ENCODE measurements at places on chromosomes 4 and X.

GRCh38 chr4:186392017-186392416 is 126.0 kb downstream of the F11 start:
- H3K27ac ChIP-seq = no peak overlapping the region
- no peaks in the 10 kb centered on the region for H3K36me3 ChIP-seq
- DNase-seq = no peak
- H3K4me1 ChIP-seq = no peaks in the 10 kb centered on the region

DNA sequence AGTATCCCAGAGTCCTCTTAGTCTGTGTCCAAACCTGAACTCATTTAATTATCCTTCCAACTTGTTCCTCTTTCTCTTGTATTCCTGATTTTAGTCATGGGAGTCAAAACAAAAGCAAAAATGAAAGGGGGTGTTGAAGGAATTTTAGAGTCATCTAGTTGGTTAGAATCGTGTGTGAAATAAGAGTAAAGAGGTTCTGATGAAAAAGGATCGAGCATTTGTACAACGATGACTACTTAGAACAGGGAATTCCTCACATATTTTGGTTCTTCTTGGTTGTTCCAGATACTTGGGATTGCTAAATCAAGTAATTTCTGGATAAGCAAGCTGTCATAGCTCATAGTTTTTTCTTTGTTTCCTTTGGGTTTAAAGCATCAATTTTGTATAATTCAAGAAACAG is 194.4 kb downstream of the BCOR start:
- H3K4me1 ChIP-seq = peaks cover 28% of the 10 kb centered on the region
- H3K27ac ChIP-seq = peak overlapping the region; percentile 77
- H3K27me3 ChIP-seq = peaks cover 78% of the 10 kb centered on the region
- peak overlapping the region; percentile 6 for H3K4me3 ChIP-seq
- no peak for DNase-seq
- no peaks in the 10 kb centered on the region for H3K36me3 ChIP-seq

DNA sequence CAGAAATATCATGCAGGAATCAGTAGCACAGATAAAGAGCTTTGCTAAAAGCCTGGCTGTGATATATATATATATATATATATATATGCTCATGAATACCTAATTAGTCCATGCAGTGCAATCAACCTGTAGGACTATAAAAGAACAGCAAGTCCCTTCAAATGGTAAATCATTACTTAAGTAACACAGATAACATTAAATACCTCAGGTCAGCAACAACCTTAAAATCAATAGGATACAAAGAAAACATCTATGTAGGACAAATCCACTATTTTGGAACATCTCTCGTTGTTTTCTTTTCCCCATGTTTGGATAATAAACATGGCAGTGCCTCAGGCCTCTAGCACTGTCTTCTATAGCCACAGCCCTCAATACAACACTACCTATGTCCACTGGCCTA is 106.6 kb downstream of the FNIP2 start:
- H3K27ac ChIP-seq = no peak overlapping the region
- DNase-seq = no peak

GRCh38 chr4:8079031-8079885 is 79.4 kb downstream of the ABLIM2 start:
- H3K27ac ChIP-seq = no peak overlapping the region
- H3K4me1 ChIP-seq = no peaks in the 10 kb centered on the region
- no peaks in the 10 kb centered on the region for H3K36me3 ChIP-seq
- H3K4me3 ChIP-seq = no peak overlapping the region
- no peaks in the 10 kb centered on the region for H3K27me3 ChIP-seq

- peaks cover 23% of the 10 kb centered on the region for H3K4me1 ChIP-seq
- H3K4me3 ChIP-seq = no peak overlapping the region
- no peak overlapping the region for H3K27ac ChIP-seq
- no peaks in the 10 kb centered on the region for H3K27me3 ChIP-seq
Observed at GRCh38 chr4:10673817-10674369, 10.7 kb downstream of the CLNK start.

GRCh38 chrX:106510713-106511403 is 100.9 kb upstream of the RADX start:
- H3K27me3 ChIP-seq = peaks cover 41% of the 10 kb centered on the region
- H3K4me1 ChIP-seq = peaks cover 10% of the 10 kb centered on the region
- no peak overlapping the region for H3K27ac ChIP-seq
- DNase-seq = no peak

DNA sequence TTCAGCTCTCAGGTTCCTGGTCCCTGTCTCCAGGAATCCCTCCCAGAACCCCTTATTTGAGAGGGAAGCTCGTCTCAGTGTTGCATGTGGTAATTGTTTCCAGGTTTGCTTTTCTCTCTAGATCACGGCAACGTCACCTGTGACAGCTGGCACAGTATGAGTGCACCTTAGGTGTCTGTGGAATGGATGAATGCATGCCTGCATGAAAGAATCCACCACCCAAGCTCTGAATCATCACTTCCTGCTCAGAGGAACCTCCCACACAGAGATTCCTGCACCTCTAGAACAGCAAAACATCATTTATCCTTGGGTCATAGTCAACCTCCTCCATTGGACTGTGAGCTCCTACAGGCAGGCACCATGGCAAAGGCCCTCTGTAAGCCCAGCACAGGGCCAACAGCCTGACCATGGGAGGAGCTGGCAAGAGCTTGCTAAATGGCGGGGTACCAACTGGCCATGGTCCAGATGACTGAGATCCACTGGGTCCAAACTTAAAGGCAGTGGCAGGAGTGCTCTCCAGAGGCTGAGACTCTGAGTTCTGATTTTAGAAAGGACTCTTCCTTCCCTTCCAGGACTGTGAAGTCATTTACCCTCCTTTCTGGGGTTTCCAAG is 116.2 kb downstream of the SLC2A9 start:
- H3K36me3 ChIP-seq = no peaks in the 10 kb centered on the region
- H3K27ac ChIP-seq = no peak overlapping the region
- no peaks in the 10 kb centered on the region for H3K27me3 ChIP-seq
- DNase-seq = no peak
- peaks cover 4% of the 10 kb centered on the region for H3K4me1 ChIP-seq

DNA sequence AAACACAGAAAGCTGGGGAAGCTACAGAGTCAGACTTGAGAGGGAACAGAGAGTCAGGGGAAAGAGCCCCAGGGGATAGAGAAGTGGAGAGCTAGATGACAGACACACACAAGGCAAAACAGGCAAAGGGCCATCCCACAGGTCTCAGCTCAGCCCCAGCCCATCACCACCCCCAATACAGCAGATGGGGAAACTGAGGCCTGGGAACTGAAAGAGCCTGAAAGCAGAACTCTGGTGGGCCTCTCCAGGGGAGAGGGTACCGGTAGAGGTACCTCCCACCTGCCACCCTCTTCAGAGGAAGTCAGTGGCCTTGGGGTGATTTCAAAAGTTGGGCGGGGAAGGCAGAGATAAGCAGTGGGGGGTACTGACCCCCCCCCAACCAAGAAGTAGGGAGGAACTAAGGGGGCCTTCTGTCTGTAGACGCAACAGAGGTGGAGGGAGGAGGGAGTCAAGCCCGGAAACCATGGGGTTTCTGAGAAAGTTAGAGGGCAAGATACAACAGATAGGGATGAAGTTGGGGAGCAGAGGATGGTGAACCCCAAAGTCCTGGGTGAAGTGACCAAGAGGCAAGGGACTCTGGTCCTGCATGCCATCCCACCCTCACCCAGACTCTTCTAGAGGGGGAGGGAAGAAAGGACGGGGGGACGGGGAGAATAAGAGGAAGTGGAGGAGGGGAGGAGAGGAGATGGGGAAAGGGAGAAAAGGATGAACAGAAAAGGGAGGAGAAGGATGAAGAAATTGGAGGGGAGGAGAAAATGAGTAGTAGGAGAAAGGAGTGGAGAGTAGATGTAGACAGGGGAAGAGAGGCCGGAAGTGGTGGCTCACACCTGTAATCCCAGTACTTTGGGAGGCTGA is 3.2 kb downstream of the GATA1 start:
- H3K27ac ChIP-seq = no peak overlapping the region
- H3K4me3 ChIP-seq = no peak overlapping the region
- no peaks in the 10 kb centered on the region for H3K36me3 ChIP-seq
- DNase-seq = no peak
- H3K27me3 ChIP-seq = peaks cover 32% of the 10 kb centered on the region

DNA sequence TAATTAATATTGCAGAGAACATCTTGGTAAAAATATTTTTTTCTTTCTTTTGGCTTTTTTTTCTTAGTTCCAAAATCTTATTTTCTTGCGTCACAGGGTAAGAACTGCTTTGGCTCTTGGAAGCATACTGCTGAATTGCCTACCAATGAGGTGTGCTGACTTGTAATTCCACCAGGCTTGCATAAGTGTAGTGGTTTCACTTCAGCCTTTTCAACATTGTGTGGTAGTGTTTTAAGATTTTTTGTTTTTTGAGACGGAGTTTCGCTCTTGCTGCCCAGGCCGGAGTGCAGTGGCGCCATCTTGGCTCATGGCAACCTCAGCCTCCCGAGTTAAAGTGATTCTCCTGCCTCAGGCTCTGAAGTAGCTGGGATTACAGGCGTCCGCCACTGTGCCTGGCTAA is 42.4 kb downstream of the N4BP2 start:
- DNase-seq = no peak
- H3K27me3 ChIP-seq = no peaks in the 10 kb centered on the region
- peaks cover 35% of the 10 kb centered on the region for H3K36me3 ChIP-seq
- no peak overlapping the region for H3K4me3 ChIP-seq

DNA sequence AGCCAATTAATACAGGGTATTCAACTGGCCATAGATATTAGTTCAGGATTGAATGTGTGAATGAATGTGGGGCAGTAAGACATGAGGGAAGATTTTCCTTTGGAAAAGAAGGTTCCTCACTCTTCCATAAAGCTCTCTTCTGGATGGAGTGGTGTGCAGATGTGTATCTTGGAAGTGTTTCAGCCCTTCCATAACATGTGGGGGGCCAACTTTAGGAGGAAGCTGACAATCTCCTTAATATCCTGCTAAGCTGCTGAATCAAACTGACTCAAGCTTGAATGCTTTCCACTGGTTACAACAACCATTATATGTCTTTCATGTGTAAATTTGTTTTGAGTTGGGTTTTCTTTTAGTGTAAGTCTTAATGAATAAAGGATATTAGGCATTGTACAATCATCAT is 40.3 kb downstream of the FANCB start:
- H3K36me3 ChIP-seq = peaks cover 26% of the 10 kb centered on the region
- H3K4me1 ChIP-seq = no peaks in the 10 kb centered on the region
- DNase-seq = no peak
- H3K4me3 ChIP-seq = no peak overlapping the region
- H3K27ac ChIP-seq = no peak overlapping the region

DNA sequence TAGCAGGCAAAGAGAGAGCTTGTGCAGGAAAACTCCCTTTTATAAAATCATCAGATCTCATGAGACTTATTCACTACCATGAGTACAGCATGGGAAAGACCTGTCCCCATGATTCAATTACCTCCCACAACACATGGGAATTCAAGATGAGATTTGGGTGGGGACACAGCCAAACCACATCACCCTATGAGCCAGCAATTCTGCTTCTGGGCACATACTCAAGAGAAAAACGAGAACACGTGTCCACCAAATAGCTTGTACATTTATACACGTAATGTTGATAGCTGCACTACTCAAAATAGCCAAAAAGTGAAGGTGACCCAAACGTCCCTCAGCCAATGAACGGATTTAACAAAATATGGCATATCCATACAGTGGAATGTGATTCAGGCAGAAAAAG is 94.5 kb upstream of the DHRSX start:
- DNase-seq = no peak
- H3K36me3 ChIP-seq = peaks cover 15% of the 10 kb centered on the region
- H3K27ac ChIP-seq = no peak overlapping the region
- peaks cover 3% of the 10 kb centered on the region for H3K4me1 ChIP-seq
- H3K4me3 ChIP-seq = no peak overlapping the region
- no peaks in the 10 kb centered on the region for H3K27me3 ChIP-seq

GRCh38 chr4:13441506-13441905 is 42.6 kb downstream of the RAB28 start:
- no peak overlapping the region for H3K27ac ChIP-seq
- no peak overlapping the region for H3K4me3 ChIP-seq
- H3K27me3 ChIP-seq = no peaks in the 10 kb centered on the region
- peaks cover 9% of the 10 kb centered on the region for H3K4me1 ChIP-seq

- H3K4me3 ChIP-seq = no peak overlapping the region
- DNase-seq = no peak
- H3K36me3 ChIP-seq = no peaks in the 10 kb centered on the region
- H3K27ac ChIP-seq = no peak overlapping the region
Observed at GRCh38 chrX:12721042-12721441, 70.2 kb upstream of the PRPS2 start.

DNA sequence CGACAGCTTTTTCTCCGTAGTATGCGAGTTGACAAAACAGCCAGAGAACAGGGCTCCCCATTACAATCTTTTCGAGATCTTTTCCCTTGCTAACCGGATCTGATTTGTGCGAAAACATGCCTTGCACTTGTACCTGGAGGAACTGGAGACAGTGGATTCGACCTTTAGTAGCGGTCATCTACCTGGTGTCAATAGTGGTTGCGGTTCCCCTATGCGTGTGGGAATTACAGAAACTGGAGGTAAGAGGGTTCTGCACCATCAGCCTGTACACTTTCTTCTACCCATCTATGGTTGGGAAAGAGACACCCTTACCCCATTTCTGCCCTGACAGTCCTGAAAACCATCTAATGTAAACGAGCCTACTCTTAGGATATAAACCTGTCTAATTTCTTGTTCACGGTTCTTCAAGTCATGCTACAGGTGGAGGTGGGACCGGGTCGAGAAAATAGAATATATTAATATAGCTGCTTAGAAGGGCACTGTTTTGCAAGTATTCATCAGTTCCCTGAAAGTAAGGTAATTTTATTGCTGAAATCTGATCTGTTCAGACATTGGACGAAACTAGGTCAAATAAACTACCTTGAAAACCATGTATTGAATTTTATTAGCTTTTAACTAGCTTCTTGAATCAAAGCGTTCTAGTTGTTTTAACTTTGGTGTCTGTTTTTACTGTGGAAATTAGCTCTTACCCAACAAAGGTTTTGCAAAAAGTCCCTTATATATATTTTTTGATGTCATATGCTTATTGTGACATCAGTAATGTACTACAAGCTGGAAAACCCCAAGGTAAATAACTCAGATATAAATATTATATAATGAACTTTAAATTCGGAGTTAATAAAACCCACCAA is 869 bp downstream of the TMEM184C start:
- peaks cover 43% of the 10 kb centered on the region for H3K36me3 ChIP-seq
- no peaks in the 10 kb centered on the region for H3K27me3 ChIP-seq
- H3K27ac ChIP-seq = peak overlapping the region; percentile 98
- DNase-seq = no peak

- no peak for DNase-seq
- H3K36me3 ChIP-seq = no peaks in the 10 kb centered on the region
- H3K27ac ChIP-seq = no peak overlapping the region
- H3K27me3 ChIP-seq = peaks cover 5% of the 10 kb centered on the region
- no peak overlapping the region for H3K4me3 ChIP-seq
Observed at GRCh38 chrX:143304025-143304424, 213.2 kb downstream of the SPANXN3 start.

GRCh38 chr4:70954032-70954431 is 39.4 kb upstream of the DCK start:
- no peak overlapping the region for H3K4me3 ChIP-seq
- H3K27ac ChIP-seq = no peak overlapping the region
- DNase-seq = no peak
- H3K27me3 ChIP-seq = no peaks in the 10 kb centered on the region
- peaks cover 10% of the 10 kb centered on the region for H3K4me1 ChIP-seq

GRCh38 chrX:69097451-69098236 is 67.6 kb downstream of the PJA1 start:
- no peak overlapping the region for H3K27ac ChIP-seq
- H3K36me3 ChIP-seq = no peaks in the 10 kb centered on the region
- H3K4me3 ChIP-seq = no peak overlapping the region
- DNase-seq = no peak
